ENCODE measurements at places on chromosomes 6 and 20. TPM values are rescaled to one million over a fixed set of nuclear protein-coding genes. Genes with fewer than 3 reads are reported as not detected.

The CSTF1 gene
- total RNA-seq: 60.5 TPM

DNA sequence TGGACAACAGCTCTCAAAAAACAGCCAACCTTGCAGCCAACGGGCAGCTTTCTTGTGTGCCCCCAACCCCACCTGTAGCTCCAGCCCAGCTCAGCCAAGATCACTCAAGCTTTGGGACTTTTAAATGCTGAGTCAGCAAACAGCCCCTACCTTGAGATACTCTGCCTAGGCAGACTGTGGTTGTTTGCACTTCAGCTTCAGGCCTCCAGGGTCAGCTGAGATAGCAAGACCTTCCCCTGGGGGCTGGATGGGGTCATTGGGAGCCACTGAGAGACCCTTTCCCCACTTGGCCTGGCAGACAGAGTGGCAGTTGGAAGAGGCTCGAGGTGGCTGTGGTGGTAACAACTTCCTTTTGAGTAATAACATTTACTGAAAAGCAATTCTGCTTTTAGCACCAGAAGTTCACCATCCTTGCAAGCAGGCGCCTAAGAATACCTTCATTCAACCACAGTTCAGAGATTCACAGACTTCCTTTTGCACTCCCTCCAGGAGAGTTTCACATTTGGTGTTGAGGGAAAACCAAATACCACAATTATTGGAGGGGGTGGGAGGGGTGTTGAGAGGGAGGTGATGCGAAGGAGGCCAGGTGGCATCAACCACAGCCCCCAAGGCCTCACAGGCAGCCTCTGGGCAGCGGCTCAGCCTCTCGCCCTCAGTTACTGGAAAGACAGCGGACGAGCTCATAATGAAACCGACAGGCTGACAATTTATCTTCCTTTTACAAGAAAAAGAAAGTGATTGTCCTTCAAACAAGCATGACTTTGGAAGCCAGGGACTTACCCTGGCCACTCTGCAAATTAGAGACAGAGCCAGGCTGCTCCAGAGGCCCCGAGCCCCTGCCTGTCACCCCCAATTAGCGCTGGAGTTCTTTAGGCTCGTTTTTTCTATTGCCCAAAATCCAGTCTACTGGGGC lies 148.1 kb downstream of the CEBPB start:
- peak overlapping the region; percentile 68 for H3K4me3 ChIP-seq
- H3K27ac ChIP-seq: peak overlapping the region; percentile 88
- DNase-seq: peak; percentile 83
- peaks cover 77% of the 10 kb centered on the region for H3K4me1 ChIP-seq
- H3K36me3 ChIP-seq: no peaks in the 10 kb centered on the region

- no peaks in the 10 kb centered on the region for H3K27me3 ChIP-seq
- peaks cover 94% of the 10 kb centered on the region for H3K4me1 ChIP-seq
- no peak for DNase-seq
- H3K36me3 ChIP-seq: peaks cover 83% of the 10 kb centered on the region
- H3K4me3 ChIP-seq: peak overlapping the region; percentile 81
These were observed 24.6 kb downstream of the RIPOR2 start for GRCh38 chr6:24910961-24911725.

- no peak overlapping the region for H3K4me3 ChIP-seq
- no peaks in the 10 kb centered on the region for H3K36me3 ChIP-seq
- no peak for DNase-seq
These were observed 223.4 kb downstream of the PREX1 start for GRCh38 chr20:48604426-48604825.

DNA sequence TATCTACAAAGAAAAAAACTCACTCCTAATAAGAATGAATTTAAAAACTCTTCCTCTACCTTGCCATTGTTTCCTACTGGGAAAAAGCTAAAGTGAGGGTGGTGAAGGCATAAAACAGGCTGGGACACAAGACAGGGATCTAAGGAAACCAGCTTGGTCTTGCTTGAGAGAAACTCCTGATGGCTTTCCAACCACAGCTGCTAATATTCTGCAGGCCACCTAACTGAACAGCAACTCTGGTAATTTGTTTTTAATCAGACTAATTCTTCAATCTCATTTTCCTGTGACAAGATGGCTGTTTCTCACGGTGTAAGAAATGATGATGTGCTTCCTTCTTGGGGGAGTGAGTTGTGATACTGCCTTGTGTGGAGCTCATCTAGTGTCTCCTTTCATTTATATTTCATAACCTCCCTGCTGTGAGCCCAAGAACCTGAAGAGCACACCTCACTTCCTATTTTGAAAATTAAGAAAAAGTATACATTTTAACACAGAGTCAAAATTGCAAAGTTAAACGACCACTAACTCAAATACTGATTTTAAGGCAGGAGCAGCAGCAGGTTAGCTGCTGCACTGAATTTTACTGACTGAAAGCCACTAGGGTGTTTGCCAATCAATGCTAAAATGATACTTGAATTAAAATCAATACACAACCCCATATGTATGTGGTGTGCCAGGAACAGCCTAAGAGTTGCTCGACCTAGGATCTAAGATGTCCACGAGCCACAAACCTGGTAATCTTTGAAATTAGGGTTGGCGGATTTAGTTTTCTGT lies 58.0 kb downstream of the BACH2 start:
- H3K27ac ChIP-seq: peak overlapping the region; percentile 74
- DNase-seq: no peak
- peaks cover 87% of the 10 kb centered on the region for H3K4me1 ChIP-seq
- H3K27me3 ChIP-seq: no peaks in the 10 kb centered on the region
- peaks cover 46% of the 10 kb centered on the region for H3K36me3 ChIP-seq

All from activated CD8-positive, alpha-beta T cell treated with anti-CD3 and anti-CD28 coated beads, Interleukin-2, amount 10 ng/mL, durations not matched to agents 7 days and 5 days (primary cell).